Nasal cavity respiratory epithelium epithelial cell of viscerocranial mucosa (primary cell): ENCODE measurements at places on chromosomes 7 and 10. TPM values are rescaled to one million over a fixed set of nuclear protein-coding genes. Genes with fewer than 3 reads are reported as not detected.

GIMAP2 gene
- 0.21 TPM in 1 of 2 replicates, not detected in the other for total RNA-seq

LRRC17 gene
- total RNA-seq, result 0.28 and 0.68 TPM in 2 replicates

ATRNL1 gene
- under 0.01 and 0.43 TPM in 2 replicates for total RNA-seq

ACTR3C gene
- 5.5 and 12.2 TPM in 2 replicates for total RNA-seq

PVRIG gene
- not detected in 2 replicates for total RNA-seq

TMEM273 gene
- total RNA-seq, result 0.34 TPM in 1 of 2 replicates, not detected in the other

LRRN3 gene
- total RNA-seq, result not detected in 2 replicates

OR2A7 gene
- total RNA-seq, result 1.6 and 2.1 TPM in 2 replicates

GRM3 gene
- not detected in 2 replicates for total RNA-seq

LRRC61 gene
- 10.8 and 11.6 TPM in 2 replicates for total RNA-seq

ANKRD26 gene
- 5.5 and 8.3 TPM in 2 replicates for total RNA-seq

PLAC9 gene
- not detected in 2 replicates for total RNA-seq

CPA4 gene
- total RNA-seq, result 8.2 and 21.3 TPM in 2 replicates

EGR2 gene
- total RNA-seq, result 0.64 and 0.68 TPM in 2 replicates

MRPS17 gene
- total RNA-seq, result 33.7 and 69.0 TPM in 2 replicates

TMEM106B gene
- total RNA-seq, result 53.7 and 80.0 TPM in 2 replicates

RASA4B gene
- total RNA-seq, result 0.85 and 1.0 TPM in 2 replicates

TAC1 gene
- under 0.01 TPM in 1 of 2 replicates, not detected in the other for total RNA-seq

BICC1 gene
- 0.68 and 3.8 TPM in 2 replicates for total RNA-seq

GPRIN2 gene
- 1.4 and 7.8 TPM in 2 replicates for total RNA-seq

PLCE1 gene
- total RNA-seq, result under 0.01 and 2.9 TPM in 2 replicates

LBX1 gene
- not detected in 2 replicates for total RNA-seq

PHF14 gene
- 19.5 and 42.9 TPM in 2 replicates for total RNA-seq

FAM237B gene
- not detected in 2 replicates for total RNA-seq

HTR5A gene
- total RNA-seq, result not detected in 2 replicates

RELN gene
- total RNA-seq, result 0.07 and 0.34 TPM in 2 replicates

RBM17 gene
- total RNA-seq, result 59.8 and 76.1 TPM in 2 replicates

ANKRD1 gene
- under 0.01 and 1.4 TPM in 2 replicates for total RNA-seq

KCNMA1 gene
- total RNA-seq, result 6.5 and 11.5 TPM in 2 replicates

C10orf120 gene
- total RNA-seq, result not detected in 2 replicates

CBX3 gene
- 80.3 and 103 TPM in 2 replicates for total RNA-seq

ATG9B gene
- 1.00 and 1.7 TPM in 2 replicates for total RNA-seq

ANKRD61 gene
- under 0.01 and 0.21 TPM in 2 replicates for total RNA-seq

LAMTOR4 gene
- 37.9 and 61.5 TPM in 2 replicates for total RNA-seq

CHAT gene
- total RNA-seq, result not detected in 2 replicates

TSPAN12 gene
- total RNA-seq, result 1.0 and 2.1 TPM in 2 replicates

RNF133 gene
- total RNA-seq, result 0.07 TPM in 1 of 2 replicates, not detected in the other

TUBAL3 gene
- total RNA-seq, result 0.34 and 0.36 TPM in 2 replicates

SLC13A4 gene
- total RNA-seq, result 0.07 TPM in 1 of 2 replicates, not detected in the other

KCNH2 gene
- total RNA-seq, result under 0.01 and 0.14 TPM in 2 replicates

FAM180A gene
- total RNA-seq, result 0.14 and 0.34 TPM in 2 replicates

PKD2L1 gene
- total RNA-seq, result not detected in 2 replicates

MKI67 gene
- 0.14 and 0.34 TPM in 2 replicates for total RNA-seq

MOSPD3 gene
- 1.0 and 3.1 TPM in 2 replicates for total RNA-seq
